Activated T-cell treated with anti-CD3 and anti-CD28 coated beads, Interleukin-2, amount 50 U/mL, for 48 hours (primary cell): ENCODE measurements at places on chromosomes 4 and X.

DNA sequence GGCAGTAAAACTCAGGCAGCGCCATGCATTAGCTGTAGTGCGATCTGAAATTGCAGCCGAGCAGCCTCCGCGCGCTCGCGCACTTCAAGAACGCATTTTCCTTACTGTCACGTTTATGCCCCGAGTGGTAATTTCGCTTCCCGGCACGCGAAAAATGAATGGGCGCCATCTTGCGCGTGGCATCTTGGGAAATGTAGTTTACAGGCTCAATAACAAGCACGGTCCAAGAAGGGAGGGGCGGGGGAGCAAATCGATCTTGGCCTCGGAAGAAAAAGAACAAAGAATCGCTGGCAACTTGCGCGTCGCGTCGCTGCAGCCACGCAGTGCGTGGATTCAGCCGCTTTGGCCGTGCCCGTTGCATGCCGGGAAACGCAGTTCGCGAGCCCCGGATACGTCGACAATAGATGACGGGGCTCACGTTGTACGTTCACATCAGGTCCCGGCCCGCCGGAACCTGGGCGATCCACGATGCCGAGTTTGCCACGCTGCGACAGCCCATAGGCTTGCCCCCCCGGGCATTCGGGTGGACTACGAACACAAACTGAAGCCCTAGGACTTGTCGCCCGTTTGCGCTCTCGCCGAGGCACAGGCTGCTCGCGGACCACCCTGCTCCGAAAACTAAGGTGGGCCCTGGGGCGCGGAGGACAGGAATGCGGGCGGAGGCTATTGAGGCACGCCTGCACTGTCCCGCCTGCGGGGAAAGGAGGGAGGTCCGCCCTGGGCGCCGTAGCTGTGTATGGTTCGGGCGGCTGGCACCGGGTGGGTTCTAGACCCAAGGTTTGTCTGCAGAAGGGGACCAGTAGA, at the start of gene FTSJ1:
FTSJ1 (plus strand) TSS at position 426 of the 804 bp plus-strand sequence. CDS start 1,849 bp downstream, outside the sequence.
- peak; percentile 88 for DNase-seq

GRCh38 chr4:153521999-153522801, 56.0 kb downstream of the TMEM131L start:
- peak; percentile 79 for DNase-seq

GRCh38 chr4:181969151-181969550, 274.1 kb upstream of the TENM3 start:
- no peak for DNase-seq

GRCh38 chr4:154574311-154574710, 11.5 kb downstream of the FGB start:
- DNase-seq, result no peak

GRCh38 chrX:15525664-15526416, 25.2 kb downstream of the BMX start:
- DNase-seq, result no peak

DNA sequence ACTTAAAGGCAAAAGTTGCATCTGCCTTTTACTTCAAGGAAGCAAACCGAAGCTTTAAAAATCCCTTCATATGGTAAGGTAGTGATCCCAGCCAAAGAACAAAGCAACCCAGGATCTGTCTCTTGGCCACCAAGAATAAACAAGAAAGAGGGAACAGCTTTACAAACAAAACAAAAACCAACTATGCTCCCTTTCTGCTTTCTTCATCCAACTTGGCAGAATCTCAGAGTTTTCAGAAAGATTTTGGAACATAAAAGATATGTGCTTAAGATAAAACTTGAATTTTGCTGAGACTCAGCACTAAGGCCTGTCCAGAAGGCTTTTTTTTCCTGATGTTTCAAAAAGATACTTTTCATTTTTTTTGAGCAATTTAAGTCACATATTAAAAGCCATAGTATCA, 94.0 kb downstream of the COL4A6 start:
- no peak for DNase-seq

DNA sequence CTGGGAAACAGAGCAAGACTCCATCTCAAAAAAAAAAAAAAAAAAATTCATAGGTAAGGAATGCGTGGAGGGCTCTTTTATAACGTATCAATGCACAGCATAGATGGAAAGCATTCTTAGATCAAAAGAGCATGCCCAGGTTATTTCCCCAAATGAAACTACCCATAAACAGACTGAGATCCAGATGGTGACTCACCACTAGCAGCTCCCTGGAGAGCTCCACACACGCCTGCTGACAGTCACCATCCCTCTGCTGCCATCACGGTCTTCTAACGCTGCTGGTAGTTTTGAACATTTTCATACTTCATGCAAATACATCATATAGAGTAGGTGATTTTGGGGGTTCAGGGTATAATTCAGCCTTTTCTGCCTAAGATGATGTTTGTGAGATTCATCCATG, 136.9 kb downstream of the ASMT start:
- DNase-seq, result no peak

DNA sequence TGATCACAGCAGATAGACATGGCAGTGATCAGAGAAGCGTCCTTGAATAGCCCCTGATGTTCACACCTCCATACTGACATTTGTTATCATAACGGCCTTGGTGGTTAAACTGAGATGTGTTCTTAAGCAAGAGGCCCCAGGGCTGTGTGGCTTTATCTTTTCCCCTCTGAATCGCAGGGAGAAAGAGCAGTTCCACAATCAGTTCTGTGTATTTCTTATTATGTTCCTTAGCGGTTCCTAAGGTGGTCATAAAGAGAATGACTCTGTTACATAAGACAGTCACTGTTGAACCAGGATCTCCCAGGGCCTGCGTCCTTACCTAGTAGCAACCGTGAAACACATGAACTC, 52.8 kb upstream of the CBR4 start:
- no peak for DNase-seq

GRCh38 chr4:7212101-7212674, 19.9 kb downstream of the SORCS2 start:
- no peak for DNase-seq
